Activated naive CD4-positive, alpha-beta T cell treated with Interleukin-2 at 50 U/mL for 16 hours (primary cell): ENCODE measurements at places on chromosomes 6 and 20.

GRCh38 chr20:33796263-33796906 is 14.8 kb upstream of the CHMP4B start:
- DNase-seq = no peak

DNA sequence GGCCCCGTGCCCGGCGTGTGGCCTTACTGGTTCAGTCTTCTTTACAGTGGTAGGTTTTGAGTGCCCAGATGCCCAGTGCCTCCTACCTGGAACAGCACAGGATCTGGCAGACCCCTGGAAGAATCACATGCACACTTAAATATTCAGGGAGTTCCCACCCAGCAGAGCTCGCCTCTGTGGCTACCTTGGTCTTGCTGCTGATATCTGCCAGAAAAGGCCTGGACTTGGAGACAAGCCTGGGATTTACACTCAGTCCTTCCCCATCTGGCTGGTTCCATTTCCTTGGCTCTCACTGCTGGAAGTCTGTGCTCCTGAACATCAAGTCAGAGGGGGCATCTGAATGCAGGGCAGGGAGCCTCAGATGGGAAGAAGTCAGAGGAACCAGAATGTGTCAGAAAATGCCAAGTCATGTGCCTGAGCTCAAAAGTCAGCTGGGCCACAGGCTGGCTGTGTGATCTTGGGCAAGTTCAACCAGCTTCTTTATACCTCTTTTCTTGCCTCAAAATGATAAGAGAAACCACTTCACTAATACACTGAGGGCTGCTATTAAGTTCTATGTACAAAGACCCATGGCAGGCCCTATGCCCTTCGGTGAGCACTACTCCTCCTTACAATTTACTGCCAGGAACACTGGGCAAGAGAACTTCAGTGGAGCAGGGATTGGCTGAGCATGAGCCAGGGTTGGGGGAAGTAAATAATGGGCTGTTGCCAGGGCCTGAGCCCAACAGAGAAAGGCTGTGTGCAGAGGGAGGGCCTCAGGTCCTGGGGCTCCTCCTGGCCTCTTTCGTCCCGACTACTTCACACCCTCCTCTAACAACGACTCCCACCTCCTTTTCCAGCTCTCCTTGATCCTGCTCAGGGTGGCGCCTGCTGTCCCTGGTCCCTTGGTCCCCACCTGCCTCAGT is 158.1 kb upstream of the PROKR2 start:
- no peak for DNase-seq

- DNase-seq = no peak
These were observed 5.5 kb downstream of the TGM2 start for GRCh38 chr20:38159566-38159956.

DNA sequence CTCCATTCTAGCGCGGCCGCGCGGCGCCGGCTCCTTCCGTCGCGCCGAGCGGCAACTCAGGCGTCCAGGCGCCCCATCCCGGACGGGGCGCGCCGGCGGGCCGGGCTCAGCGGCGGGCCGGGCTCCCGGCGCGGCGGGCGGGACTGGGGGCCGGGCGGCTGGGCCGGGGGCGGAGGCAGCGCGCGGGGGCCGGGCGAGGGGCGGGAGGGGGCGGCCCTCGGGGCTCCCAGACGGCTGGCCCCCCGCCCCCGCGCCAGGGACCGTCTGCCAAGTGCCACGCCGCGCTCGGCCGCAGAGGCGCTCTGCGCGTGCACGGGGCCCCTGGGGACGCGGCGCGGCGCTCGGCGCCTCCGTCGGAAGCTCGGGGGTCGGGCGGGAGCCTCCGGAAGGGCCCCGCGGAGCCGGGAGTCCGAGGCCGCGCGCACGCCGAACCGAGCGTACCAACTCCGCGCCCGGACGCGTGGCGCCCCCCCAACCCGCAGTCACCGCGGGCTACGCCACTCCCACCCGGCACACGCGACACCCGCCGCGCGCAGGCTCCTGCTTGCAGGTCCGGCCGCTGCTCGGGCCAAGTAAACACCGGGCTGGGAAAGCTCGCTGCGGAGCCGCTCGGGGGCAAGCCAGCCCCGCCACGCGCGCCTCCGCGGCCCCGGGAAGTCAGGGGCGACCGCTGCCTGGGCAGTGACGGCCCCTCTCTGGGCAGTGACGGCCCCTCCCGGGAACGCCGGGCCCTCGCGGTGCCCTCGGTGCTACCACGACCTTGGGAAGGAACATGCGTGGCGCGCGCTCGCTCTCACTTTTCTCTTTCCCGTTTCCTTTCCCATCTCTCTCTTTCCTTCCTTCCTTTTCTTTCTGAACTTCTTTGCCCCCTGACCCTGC is at the start of gene PREX1:
PREX1 (minus strand) TSS at position 145 of the 879 bp plus-strand sequence; CDS start at position 6, 139 bp downstream.
- peak; percentile 84 for DNase-seq

- DNase-seq = no peak
These were observed 73.0 kb upstream of the HMGN3 start for GRCh38 chr6:79307321-79308036.

DNA sequence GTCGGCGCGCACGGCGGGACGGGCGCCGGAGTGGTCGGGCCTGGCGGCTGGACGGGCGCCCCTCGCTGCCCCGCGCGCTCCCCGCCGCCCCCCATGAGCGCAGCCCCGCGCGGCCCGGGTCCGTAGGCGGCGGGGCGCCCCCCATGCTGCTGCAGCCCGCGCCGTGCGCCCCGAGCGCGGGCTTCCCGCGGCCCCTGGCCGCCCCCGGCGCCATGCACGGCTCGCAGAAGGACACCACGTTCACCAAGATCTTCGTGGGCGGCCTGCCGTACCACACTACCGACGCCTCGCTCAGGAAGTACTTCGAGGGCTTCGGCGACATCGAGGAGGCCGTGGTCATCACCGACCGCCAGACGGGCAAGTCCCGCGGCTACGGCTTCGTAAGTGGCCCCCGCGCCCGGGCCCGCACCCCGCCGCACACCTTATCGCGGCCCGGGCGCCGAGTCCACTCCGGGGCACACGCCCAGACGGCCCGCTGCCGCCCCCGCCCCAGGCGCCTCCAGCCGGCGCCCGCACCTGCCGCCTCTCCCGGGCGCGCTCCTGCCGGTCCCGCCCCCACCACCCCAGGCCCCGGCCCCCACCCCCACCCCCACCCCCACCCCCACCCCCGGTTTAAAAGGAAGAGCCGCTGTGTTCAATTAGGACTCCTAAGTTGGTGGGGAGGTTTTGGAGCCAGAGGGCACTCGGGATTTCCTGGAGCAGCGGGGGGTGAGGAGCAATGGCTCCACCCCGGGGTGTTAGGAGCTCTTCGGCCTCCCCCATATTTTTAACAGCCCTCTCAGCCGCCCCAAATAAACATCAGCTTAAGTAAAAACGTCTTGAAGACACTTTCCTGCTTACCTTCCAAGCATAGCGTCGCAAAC is 474 bp downstream of the RBM38 start:
- DNase-seq = peak; percentile 47

- DNase-seq = no peak
These were observed 54.4 kb downstream of the RTN4IP1 start for GRCh38 chr6:106574741-106575458.

DNA sequence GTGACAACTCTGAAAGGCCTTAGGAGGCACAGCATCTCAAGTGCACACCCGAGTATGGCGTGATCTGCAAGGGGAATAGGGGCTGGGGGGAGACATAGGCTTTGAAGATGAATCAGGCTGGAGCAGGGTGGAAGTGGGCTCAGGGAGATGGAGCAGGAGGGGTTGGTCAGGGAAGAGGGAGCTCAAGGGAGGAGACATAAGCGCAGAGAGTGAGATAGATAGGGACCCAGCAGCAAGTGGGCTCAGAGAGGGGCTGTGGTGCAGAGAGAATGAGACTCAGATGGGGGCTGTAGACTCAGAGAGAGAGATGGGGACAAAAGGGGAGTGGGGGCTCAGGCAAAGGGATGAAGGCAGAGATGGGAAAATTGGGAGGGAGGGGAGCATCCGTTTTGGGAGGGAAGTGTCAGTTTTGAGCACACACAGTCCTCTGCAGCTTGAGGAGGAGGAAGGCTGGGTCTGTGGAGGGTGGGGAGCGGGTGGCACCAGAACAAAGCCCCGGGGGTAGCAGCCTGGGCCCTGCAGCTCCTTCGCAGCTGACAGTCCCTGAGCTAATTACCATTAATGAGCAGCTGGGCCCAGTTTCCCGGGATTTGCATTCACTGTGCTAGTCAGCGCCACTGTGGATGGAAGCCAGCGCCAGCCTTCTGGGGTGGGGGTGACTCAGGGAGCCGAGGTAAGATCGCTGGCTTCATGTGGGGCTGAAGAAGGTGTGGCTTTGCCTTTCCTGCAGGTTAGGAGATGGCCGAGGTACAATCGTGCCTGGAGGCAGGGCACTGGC is 18.7 kb downstream of the SRXN1 start:
- DNase-seq = no peak

DNA sequence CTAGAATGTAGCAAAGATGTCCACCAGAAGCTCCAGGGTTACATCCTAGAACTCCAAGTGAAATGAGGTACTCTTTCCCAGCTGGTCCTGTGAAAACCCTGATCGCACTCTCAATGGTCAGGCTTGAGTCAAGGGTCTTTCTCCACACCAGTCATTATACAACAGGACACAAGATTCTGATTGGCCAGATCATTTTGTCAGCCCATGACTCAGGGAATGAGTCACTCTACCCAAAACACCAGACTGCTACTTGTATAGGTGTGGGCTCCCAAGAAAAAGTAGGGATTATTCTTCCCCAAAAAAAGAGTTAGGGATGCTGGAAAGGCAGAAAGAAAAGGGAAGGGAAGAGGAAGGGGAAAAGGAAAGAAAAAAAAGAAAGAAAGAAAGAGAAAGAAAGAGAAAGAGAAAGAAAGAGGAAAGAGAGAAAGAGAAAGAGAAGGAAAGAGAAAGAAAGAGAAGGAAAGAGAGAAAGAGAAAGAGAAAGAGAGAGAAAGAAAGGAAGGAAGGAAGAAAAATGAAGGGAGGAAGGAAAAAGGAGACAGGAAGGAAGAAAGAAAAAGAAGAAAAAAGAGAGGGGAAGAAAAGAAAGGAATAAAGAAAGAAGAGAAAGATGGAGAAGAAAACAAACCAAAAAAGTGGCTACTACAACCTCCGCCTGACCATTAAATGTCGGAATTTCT is 30.5 kb downstream of the ANKEF1 start:
- no peak for DNase-seq

DNA sequence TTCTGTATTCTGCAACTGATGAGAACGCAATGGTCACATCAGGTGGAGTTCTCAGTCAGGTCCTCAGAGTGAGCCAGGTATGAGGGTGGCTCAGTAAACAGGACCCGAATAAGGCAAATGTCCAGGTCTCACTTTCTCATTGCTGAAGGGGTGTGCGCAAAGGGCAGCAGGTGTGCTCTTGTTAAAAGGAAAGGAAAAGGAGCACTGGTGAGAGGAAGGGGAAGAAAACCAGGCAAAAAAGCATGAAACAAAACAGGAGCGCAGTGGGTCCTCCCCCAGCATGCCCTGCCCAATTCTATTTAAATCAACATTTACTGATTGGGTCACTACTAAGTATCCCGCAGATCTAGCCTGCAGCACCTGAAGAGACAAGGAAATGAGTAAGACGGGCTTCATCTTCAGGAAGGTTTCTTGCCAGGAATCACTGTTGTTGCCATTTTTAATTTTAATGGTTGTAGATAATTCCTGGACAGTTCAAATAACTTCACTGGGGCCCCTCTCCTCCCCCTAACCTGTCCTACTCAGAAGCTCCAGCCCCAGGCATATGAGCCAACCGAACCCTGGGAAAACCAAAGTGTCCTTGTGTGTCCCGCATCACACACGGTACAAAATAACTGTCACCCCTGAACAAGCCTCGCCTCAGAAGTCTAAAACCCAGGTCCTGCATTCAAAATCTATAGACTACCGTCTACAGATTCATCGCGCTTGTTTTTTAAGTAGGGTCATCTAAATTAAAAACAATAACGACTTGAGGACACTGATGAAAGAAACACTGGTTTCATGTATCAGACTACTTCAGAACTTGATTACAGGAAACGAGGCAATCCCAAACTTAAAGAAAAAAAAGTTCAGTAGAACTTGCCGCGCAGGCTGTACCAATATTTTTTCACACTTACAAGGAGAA is 980 bp downstream of the MBOAT1 start:
- DNase-seq = no peak

DNA sequence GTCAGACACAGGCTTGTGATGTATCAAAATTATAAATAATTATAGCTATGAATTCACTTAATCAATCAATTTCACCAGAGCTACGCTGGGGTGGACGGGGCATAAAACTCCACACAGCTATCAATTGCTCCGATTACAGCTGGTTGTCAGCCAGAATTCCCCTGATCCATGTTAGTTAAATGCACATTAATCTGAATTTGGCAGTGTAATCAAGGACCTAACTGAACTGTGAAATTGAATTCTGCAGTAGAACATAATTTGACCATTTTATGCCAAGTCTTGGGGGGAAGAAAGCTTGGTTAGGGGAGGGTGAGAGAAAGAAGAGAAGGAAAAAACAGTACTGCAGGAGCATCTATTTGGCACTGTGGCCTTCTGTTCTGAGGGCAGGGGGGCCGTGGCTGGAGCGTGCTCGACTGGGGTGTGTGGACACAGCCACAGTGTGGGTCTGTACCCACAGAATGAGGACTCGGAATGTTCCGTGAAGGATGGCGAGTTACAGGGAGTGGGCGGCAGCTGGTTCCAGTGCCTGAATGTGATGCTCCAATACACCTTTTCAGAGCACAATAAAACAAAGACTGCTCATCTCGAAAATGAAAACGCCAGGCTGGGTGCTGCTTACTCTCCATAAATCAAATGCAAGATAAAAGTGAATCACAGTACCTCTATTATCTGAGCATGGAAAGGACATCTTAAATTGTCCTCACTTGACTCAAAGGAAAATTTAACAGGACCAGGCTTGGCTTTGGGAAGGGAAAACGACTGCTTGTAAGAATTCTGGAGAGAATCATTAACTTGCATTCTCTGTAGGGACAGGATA is 59.2 kb downstream of the LAMP5 start:
- no peak for DNase-seq

DNA sequence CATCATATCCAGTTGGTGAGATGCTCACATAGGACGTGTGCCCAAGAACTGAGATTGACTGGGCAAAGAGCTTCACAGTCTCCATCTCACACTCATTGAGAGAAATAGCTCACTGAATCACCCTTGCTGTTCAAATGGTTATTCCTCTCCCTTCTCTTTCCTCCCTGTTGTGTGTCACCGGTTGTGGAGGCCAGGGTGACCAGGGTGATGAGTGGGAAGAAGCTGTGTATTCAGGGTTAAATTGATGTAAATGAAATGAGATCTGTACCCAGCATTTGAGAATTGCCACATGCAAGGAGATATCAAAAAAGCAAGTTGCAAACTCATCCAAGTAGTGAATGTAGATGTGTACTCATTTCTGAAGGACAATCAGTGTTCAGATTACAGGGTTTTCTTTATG is 36.6 kb upstream of the VAPB start:
- no peak for DNase-seq

- peak; percentile 65 for DNase-seq
These were observed 25.4 kb upstream of the HLA-E start for GRCh38 chr6:30463651-30464618.

DNA sequence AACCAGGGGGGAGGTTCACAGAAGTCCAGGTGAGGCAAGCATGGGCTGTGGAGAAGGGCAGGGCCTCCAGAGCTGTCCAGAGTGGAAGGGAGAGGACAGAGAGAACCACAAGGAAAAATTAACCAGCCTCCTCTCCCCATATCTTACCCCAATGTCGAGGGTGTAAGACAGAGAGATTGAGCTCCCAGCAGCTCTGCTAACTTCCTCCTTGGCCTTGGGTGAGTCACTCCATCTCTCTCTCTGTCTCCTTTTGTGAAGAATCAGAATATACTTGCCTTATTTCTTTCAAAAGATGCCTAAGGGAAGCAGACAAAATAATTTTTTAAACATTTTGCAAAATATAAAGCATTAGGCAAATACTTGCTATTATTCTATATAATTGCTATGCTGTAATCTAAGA is 58.3 kb upstream of the IYD start:
- no peak for DNase-seq

- DNase-seq = no peak
These were observed 61.1 kb downstream of the RIN2 start for GRCh38 chr20:19819149-19819548.

- DNase-seq = no peak
These were observed 2.9 kb upstream of the HLA-DOB start for GRCh38 chr6:32819729-32820128.
